ENCODE measurements at places on chromosomes 4 and X.
A peak's percentile ranks its signal among the peaks of the same experiment; 100 is the strongest.

DNA sequence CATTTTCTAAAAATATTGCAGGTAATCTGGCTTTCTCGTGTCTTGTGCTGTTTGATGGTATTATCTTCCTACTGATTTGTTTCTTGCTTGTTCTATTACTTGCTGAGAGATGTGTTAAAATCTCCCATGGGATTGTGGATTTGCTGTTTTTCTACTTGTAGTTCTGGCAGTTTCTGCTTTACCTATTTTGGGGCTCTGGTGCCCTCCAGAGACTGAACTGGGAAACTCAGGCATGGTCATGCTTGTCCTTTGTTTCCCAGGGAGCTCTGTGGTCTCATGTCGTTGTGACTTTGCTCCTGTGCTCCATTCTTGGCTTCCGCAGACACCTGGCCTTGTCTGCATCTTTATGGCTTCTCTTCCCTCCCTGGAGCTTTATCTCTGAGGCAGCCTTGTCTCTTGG is 39.5 kb downstream of the NSD2 start:
- DNase-seq, result no peak

DNA sequence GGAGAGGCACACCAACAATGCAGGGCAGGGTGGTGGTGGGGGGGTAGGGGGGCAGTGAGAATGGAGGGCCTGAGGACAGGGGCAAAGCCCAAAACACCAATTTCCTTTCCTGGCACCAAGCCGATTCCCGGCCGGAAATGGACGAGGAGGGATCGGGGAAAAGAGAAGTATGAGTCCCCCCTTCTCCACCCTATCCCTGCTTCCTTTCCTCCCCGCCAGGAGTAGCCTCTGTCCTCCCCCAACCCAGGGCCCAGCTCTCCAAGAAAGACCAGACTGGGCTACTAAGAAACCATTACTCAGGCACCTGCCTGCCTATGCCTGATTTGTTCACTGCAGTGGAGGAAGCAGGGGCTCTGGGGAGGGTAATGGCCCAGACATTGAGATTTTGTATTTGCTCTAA is 402 bp downstream of the CCDC120 start:
- DNase-seq, result no peak

- DNase-seq, result no peak
Measured at GRCh38 chr4:22824091-22824490, 131.4 kb downstream of the GBA3 start.

DNA sequence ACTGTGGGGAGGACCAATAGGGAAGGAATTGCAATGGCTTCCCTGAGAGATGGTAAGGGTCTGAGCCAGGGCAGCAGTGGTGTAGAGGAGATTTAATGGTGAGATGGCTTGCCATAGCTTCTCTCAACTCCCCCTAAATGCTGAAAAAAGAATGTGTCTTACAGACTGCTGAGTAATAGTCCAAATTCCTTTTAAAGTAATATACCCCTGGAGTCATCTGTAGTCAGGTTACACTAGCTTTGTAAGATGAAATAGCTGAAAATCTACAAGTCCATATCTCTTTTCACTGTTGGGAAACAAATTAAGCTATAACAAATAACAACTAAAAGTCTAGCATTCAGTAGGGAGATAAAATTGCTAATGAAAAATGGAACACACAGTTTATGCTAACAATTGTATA is 33.5 kb downstream of the MAPK10 start:
- DNase-seq, result no peak

DNA sequence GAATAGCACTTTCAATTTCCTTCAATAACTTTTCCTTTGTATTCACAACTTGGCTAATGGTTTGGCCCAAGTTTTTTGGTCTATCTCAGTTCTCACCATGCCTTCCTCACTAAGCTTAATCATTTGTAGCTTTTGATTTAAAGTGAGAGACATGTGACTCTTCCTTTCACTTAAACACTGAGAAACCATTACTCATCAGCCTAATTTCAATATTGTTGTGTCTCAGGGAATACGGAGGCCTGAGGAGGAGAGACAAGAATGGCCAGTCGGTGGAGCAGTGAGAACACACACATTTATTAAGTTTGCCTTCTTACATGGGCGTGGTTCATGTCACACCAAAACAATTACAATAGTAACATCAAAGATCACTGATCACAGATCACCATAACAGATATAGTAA is 56.7 kb downstream of the TSPAN5 start:
- no peak for DNase-seq

GRCh38 chr4:11724731-11725130 is 296.0 kb upstream of the HS3ST1 start:
- DNase-seq, result no peak

GRCh38 chr4:31016322-31017061 is 296.3 kb downstream of the PCDH7 start:
- no peak for DNase-seq

GRCh38 chr4:164485136-164485535 is 268.8 kb upstream of the SMIM31 start:
- no peak for DNase-seq

- no peak for DNase-seq
Measured at GRCh38 chr4:38582889-38583470, 81.0 kb upstream of the KLF3 start.

- DNase-seq, result no peak
Measured at GRCh38 chrX:119407681-119408080, 8.5 kb downstream of the SLC25A43 start.

- DNase-seq, result no peak
Measured at GRCh38 chr4:148787831-148788477, 345.7 kb upstream of the NR3C2 start.

DNA sequence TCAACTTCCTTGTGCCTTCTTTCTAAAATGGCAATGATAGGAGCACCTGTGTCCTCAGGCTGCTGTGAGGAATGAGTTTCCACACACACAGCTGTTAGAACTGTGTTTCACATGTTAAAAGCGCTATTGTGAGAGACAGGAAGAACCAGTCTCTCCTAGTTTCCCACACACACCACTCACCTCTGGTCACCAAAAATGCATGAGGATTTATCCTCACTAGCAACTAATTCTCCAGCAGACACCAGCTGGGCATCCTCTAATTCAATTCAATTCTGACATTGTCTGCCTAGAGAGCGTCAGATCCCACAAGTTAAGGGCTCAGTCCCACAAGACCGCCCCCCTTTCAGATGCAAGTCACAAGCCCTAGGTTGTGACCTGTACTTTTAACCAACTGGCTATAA is 29.0 kb upstream of the SLC2A9 start:
- DNase-seq, result no peak

GRCh38 chr4:6343939-6344408 is 74.3 kb downstream of the WFS1 start:
- DNase-seq, result no peak

DNA sequence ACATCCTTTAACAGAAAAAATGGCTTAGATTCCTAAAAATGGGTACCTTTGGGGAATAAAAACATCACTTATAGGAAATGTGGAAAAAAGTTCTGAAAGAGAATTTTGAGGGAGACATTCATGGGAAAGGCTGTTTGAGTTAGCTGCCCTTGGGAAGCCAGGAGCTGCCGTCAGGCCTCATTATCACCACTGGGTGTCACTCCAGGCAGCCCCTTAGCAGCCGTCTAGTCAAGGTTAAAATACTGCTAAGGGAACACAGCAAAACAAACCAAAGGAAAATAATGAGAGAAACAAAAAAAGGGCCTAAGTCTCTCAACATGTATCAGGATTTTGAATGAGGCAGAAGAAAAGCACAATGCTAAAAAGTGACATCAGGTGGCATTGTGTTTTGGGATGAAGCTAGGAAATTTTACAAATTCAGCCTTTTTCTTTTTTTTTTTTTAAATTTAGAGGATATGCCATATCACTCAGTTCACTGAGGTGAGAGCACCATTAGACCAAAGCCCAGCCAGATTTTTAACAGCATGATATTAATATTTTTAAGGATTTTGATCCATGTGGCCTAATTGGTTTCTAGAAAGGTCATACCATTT is 235.3 kb downstream of the GPAT3 start:
- no peak for DNase-seq

- DNase-seq, result no peak
Measured at GRCh38 chr4:124685851-124686250, 26.7 kb downstream of the ANKRD50 start.

- DNase-seq, result no peak
Measured at GRCh38 chr4:149113804-149114430, 671.7 kb upstream of the NR3C2 start.

- DNase-seq, result no peak
Measured at GRCh38 chr4:174111422-174111821, 172.0 kb downstream of the FBXO8 start.

GRCh38 chr4:159102622-159103383 is at the start of gene RAPGEF2:
Gene RAPGEF2 (plus strand): TSS chr4:159103079. CDS start chr4:159104163, 1,084 bp downstream.
- peak; percentile 67 for DNase-seq

DNA sequence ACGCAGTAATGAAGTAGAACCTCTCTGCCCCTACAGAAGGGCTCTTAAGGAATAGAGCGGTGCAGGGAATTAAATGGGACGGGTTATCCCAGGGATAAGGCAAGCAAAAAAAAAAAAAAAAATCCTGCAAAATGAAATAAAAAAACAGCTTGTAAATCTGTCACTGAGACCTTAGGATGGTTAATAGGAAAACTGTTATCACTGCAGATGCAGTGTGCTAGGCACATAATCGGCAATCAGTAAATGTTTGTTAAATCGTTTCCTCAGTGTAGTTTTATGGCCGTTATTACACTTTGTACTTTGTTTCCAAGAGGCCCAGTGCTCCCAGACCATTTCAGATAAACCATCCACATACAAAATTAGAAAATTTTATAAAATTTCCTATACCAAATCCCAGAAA is 1.0 kb downstream of the HNRNPH2 start:
- no peak for DNase-seq

- no peak for DNase-seq
Measured at GRCh38 chr4:165355900-165356300, 22.9 kb upstream of the CPE start.

DNA sequence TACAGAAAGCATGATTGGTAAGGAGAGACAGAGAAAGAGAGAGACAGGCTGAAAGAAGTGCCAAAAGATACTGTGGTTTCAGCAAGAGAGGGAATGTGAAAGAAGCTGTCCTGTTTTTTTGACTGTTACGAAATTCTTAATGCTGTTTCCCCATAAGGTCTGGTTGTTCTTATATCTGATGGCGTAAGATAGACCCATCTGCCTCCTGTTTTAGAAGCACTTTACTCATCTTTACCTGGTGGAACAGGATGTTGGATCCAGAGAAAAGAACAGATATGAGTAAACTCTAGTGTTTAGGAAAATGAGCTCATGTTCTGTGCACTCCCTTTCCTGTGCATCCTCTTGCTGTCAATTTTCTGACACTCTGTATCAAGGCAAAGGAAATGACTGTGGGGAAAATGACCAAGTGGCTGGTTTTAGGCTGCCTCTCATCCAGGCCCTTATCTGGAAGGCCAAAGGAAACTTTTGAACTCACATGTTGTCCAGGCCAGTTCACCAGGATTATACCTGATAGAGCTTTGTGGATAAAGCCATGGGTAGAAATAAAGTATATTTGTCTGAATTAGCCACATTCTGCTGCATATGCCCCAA is 311.7 kb upstream of the HTR2C start:
- DNase-seq, result no peak

DNA sequence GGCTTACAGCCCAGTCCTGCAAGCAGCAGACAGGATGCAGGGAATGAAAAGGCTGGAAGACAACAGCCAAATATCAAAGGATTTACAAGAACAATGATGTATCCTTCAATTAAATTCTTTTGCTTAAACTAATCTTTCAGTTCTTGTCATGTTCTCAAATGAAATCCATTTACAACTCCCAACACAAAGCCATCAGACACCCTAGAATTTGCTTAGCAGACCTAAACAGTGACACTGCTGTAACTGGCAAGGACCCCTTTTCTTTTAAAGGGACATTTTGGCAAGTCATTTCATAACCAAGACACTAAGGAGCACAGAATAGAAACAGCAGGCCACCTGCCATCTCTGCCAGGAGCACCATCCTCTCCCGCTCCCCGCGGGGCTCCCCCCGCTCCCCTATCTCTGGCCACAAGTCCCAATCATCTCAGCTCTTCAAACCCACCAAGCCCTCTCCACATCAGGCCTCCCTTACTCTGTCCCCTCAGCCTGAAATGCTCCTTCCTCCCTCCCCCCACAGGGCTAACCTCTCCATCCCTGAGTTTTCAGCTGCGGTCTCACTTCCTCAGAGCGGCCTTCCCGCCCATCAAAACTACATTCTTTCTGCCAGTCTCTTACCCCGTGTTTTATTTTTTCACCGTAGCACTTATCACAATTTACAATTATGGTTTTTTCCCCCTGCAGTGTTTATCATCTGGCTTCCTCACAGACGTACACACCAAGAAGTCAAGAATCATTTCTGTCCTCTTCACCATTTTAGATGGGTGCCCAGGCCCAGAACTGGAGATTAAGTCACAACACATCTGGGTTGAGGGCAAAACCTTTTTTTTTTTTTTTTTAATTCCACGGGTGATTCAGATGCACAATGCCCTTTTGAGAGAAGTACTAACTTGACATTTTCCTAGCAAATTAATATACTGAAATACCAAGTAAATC is 45.8 kb downstream of the TSPAN5 start:
- DNase-seq, result no peak

GRCh38 chrX:35819241-35819640 is 21.1 kb downstream of the MAGEB16 start:
- DNase-seq, result no peak

GRCh38 chr4:138409670-138410069 is 167.5 kb upstream of the SLC7A11 start:
- no peak for DNase-seq

DNA sequence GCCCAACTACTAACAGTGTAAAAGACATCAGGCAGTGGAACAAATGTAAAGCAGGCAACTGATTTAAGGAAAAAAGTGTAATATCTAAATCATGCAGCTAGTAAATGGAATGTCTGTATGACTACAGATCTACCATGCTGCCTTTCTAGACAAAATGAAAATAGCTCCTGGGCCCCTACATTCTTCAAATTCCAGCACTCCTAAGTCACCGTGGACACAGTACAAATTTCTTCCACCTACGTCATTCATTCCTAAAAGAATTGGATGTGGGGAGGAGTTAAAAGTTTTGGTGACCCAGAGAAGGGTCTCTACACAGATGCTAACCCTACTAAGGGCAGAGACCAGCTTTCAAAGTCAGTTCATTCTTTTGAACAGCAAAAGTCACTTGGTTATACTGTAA is 137.2 kb upstream of the ARHGEF9 start:
- no peak for DNase-seq

GRCh38 chr4:7058792-7059191 is 9.1 kb downstream of the GRPEL1 start:
- no peak for DNase-seq

GRCh38 chrX:147958291-147958690 is 22.8 kb upstream of the FMR1NB start:
- no peak for DNase-seq

DNA sequence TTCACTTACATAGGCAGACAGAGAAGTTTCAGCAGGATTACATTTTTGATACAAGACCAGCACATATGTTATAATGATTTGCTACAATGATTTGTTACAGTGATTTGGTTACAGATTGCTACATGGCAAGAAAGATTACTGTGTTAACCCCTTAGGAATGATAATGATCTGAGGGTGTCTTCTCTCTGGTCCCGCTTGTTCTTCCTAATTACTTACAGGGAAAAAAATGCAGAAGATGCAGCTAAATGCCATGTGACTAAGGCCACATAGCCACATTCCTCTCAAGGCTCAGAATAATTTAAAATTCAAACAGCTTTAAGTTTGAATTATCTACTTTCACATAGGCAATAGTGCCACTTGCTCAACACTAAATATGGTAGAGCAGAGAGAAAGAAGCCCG is 9.7 kb upstream of the LAP3 start:
- no peak for DNase-seq
